ENCODE measurements at places on chromosomes 16 and 17. TPM values are rescaled to one million over a fixed set of nuclear protein-coding genes. Genes with fewer than 3 reads are reported as not detected.

DNA sequence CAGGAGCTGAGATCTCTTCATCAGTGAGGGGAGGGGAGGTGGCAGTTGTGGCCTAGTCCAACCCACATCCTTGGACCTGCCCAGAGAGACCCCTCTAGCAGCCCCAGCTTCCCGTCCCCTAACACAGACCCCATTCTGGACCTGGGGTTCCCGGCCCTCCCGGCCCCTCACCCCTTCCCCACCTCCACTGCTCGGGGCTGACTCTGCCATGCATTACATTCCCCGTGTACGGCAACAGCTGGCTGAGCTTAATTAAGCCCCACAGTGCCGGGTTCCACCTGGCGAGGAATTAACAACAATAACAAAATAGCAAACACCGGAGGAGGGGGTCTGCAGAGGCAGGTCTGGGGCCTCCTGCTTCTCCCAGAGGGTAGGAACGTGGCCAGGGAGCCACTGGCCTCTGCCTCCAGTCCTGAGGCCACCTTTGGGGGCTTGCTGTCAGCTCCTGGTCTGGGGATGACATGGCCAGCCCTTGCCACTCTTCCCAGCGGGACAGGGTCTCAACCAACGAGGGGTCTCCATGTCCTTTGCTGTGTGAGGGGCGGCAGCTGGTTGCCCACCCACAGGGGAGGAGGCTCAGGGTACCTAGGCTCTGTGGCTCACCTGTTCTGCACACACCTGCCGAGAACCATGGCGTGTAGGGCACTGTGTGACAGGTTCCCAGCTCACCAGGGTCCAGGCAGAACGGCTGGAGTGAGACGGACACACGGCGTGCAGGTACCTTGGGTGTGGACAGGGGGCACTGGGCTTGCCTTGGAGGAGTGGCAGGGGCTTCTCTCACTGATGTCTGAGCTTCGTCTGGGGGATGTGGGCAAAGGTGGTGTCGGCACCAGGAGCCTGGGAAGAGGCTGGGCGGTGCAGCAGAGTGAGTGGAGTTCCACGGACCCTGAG lies 46.9 kb upstream of the CBFA2T3 start:
- H3K27me3 ChIP-seq, result no peaks in the 10 kb centered on the region
- no peak overlapping the region for H3K4me3 ChIP-seq
- no peaks in the 10 kb centered on the region for H3K4me1 ChIP-seq
- no peak overlapping the region for H3K27ac ChIP-seq
- no peak for DNase-seq
- no peaks in the 10 kb centered on the region for H3K36me3 ChIP-seq

- H3K4me3 ChIP-seq, result no peak overlapping the region
- no peaks in the 10 kb centered on the region for H3K36me3 ChIP-seq
- no peak for DNase-seq
- peaks cover 16% of the 10 kb centered on the region for H3K4me1 ChIP-seq
- peaks cover 13% of the 10 kb centered on the region for H3K27me3 ChIP-seq
These were observed 4.6 kb upstream of the MPP2 start for GRCh38 chr17:43911904-43912303.

DNA sequence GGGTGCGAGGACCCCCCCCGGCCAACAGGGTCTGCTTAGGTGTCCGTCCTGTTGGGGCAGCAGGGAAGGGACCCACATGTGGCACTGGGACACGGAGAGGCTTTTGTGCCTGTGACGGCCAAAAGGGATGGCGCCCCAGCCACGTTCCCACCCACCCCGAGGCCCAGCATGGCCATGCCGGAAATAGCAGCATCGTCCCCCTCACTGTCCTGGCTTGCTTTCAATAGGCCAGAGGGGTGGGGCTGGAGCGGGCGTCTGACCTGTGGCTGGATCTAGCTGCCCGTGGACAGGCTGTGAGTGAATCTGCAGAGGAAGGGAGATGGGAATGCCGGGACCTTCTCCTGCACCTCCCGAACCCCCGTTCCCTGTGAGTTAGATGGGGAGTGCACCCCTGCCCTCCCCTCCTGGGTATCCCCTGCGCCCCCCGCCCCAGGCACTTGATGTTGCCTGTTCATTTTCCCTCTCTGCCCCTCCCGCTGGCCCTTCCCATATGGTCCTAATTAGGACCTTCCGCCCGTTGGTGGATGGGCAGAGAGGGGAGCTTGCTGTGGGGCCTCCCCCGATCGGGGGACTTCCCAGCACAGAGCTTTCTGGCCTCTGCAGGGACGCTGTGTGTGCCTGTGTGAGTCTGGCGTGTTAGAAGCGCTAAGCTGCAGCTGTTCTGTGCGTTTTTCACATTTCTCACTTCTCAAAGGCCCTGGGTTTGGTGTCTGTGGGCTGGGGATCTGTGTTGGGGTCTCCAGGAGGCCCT lies 292.8 kb downstream of the SEC14L1 start:
- H3K27me3 ChIP-seq, result no peaks in the 10 kb centered on the region
- H3K27ac ChIP-seq, result no peak overlapping the region

DNA sequence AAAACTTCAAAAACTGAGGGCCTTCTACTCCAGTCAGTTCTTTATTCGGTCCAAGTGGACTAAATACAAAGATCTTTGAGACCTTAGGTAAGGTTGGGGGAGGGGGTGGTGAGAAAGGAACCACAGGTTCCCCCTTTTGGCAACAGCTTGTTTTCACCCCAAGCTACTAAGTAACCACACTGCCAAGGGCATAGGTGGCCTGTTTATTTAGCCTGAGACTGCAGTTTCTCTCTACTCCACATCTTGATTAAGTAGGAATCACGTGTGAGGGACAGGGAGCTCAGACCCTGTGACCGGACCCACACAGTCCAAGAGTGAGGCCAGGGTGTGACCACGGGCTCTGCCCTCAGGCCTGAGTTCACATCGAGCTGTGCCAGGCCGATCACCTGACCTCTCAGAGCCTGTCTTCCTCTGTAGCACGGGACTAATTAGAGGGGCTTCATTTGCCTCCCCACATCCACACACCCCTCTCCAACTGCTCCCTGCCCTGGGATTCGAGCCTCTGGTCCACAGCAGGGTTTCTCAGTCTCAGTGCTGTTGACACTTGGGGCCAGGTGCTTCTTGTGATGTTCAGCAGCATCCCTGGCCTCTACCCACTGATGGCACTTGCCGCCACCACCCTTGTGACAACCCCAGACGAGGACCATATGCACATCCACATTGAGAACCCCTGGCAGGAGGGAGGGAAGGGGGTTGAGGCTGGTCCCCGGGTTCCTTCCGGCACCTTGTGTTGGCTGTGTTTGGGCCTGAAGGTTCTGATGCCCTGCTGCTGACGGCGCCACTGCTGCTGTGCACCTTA lies 17.8 kb downstream of the ST6GALNAC2 start:
- H3K4me1 ChIP-seq, result peaks cover 24% of the 10 kb centered on the region
- DNase-seq, result peak; percentile 92
- peaks cover 21% of the 10 kb centered on the region for H3K36me3 ChIP-seq

- no peak for DNase-seq
- H3K27ac ChIP-seq, result no peak overlapping the region
- no peaks in the 10 kb centered on the region for H3K27me3 ChIP-seq
- H3K4me3 ChIP-seq, result no peak overlapping the region
These were observed 13.0 kb downstream of the UNC45B start for GRCh38 chr17:35160354-35161201.

GRCh38 chr16:57045694-57046381 lies 46.5 kb upstream of the CPNE2 start:
- no peak overlapping the region for H3K4me3 ChIP-seq
- DNase-seq, result peak; percentile 42
- no peak overlapping the region for H3K27ac ChIP-seq
- H3K36me3 ChIP-seq, result peaks cover 7% of the 10 kb centered on the region
- no peaks in the 10 kb centered on the region for H3K27me3 ChIP-seq
- H3K4me1 ChIP-seq, result peaks cover 11% of the 10 kb centered on the region

GRCh38 chr16:12896562-12896961 lies 4.8 kb upstream of the SHISA9 start:
- H3K36me3 ChIP-seq, result no peaks in the 10 kb centered on the region
- DNase-seq, result no peak
- H3K27ac ChIP-seq, result no peak overlapping the region
- H3K27me3 ChIP-seq, result peaks cover 12% of the 10 kb centered on the region
- H3K4me1 ChIP-seq, result no peaks in the 10 kb centered on the region

DNA sequence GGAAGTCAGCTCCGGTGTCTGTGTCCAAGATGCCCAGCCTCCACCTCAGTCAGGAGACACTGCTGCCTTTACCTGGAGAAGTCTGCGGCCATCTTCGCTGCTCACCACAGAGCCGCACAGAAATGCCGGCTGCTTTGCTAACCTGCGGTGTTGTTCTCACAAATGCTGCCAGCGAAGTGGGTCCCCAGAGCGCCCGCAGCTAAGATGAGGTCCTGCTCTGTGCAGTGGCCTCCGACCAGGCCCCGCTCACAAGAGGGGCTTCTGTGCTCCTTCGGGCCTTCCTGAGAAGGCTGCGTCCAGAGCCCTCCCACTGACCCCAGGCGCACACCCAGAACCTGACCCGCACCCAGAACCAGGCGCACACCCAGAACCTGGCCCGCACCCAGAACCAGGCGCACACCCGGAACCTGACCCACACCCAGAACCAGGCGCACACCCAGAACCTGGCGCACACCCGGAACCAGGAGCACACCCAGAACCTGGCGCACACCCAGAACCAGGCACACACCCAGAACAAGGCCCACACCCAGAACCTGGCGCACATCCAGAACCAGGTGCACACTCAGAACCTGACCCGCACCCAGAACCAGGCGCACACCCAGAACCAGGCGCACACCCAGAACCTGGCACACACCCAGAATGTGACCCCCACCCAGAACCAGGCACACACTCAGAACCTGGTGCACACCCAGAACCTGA lies 51.5 kb upstream of the FASN start:
- no peak overlapping the region for H3K4me3 ChIP-seq
- H3K36me3 ChIP-seq, result no peaks in the 10 kb centered on the region
- DNase-seq, result peak; percentile 58
- H3K27ac ChIP-seq, result no peak overlapping the region
- H3K27me3 ChIP-seq, result no peaks in the 10 kb centered on the region
- peaks cover 19% of the 10 kb centered on the region for H3K4me1 ChIP-seq

DNA sequence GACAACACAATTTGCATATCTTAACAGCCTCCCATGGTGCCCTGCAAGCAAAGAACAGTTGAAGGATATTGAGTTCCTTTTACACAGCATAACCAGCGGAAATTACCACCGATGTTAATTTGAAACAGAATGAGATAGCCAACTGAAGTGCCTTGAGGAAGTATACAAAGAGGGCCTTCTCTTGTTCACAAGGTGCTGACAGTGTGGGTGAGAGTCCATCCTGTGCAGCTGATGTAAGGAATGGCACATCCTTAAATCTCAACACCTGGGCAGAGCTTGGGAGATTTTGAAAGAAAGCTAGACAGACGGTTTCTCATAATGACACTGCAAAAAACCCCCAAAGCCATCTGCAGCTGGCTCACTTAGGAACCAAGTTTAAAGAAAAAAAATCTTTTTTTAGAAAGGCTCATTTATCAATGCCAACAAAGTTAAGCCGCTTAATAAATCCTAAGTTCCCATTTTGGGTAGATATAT lies 818.6 kb downstream of the KCNJ2 start:
- no peak for DNase-seq
- no peaks in the 10 kb centered on the region for H3K36me3 ChIP-seq
- H3K27me3 ChIP-seq, result no peaks in the 10 kb centered on the region
- H3K4me1 ChIP-seq, result no peaks in the 10 kb centered on the region

DNA sequence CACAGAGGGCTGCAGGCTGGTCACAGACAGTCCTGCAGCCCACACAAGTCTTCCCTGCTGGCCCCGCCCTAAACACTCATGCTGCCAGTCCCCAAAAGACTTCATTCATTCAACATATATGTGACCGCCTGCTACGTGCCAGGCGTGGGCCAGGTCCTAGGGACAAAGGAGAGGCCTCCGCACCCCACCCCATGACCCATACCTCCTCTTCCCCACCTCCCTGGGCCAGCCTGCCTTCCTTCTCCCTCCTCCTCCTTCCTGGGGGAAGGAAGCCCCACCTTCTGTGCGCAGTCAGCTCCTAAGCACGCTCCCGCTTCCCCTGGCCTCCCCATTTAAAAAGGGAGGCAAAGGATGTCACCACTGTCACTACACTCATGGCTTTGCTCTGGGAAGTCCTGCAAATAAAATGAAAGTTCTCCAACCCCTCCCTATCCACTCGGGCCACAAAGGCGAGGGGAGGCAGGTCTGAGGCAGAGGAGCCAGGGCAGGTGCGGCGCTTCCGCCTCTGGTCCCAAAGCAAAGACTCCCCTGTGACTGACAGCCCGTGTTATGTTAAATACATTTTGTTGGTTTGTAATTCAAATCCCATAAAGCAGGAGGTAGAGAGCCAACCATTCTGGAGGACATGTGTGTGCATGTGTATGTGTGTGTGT lies 9.0 kb downstream of the DNAAF8 start:
- H3K4me1 ChIP-seq, result peaks cover 4% of the 10 kb centered on the region
- H3K4me3 ChIP-seq, result peak overlapping the region; percentile 3
- no peaks in the 10 kb centered on the region for H3K36me3 ChIP-seq
- no peak for DNase-seq
- H3K27me3 ChIP-seq, result no peaks in the 10 kb centered on the region

DNA sequence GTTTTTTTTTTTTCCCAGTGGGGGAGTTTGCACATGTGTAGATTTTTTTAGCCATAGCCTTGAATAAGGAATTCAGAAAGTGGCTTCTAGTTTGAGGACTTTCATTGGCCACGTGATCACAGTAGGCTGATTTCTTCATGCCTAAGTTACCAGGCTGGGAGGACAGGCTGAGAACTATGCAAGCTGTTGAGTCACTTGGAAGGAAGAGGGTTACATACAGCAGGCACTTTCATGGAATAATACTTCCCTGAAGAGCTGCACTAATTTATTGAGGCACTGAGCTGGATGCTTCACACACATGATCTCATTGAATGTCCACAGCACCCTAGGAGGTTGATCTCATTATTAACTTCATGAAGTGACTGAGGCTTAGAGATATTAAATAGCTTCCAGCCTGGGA lies 22.8 kb downstream of the PRKCB start:
- peaks cover 29% of the 10 kb centered on the region for H3K4me1 ChIP-seq
- H3K27ac ChIP-seq, result peak overlapping the region; percentile 73
- DNase-seq, result peak; percentile 67
- H3K36me3 ChIP-seq, result no peaks in the 10 kb centered on the region
- no peak overlapping the region for H3K4me3 ChIP-seq

The TMEM238L gene
- total RNA-seq, result not detected

The ALOX12B gene
- total RNA-seq, result not detected

The PRPSAP1 gene
- total RNA-seq, result 37.3 TPM

The EVPLL gene
- total RNA-seq, result 1.7 TPM

The GLIS2 gene
- total RNA-seq, result 23.2 TPM

The ITGAL gene
- 54.2 TPM for total RNA-seq

The RUSF1 gene
- total RNA-seq, result 60.0 TPM

The CACNA1G gene
- 0.11 TPM for total RNA-seq

The EPX gene
- total RNA-seq, result not detected

The BCAR1 gene
- total RNA-seq, result 32.9 TPM

The KRTAP3-3 gene
- total RNA-seq, result not detected

The CACNG3 gene
- not detected for total RNA-seq

The MMP25 gene
- total RNA-seq, result 10.0 TPM

The PRMT7 gene
- 40.6 TPM for total RNA-seq

Data from upper lobe of left lung (tissue), 6 donors.